ENCODE measurements at places on chromosomes 4 and X.

- no peak for DNase-seq
These were observed 31.8 kb upstream of the MTM1 start for GRCh38 chrX:150536455-150537116.

- DNase-seq: no peak
These were observed 134.2 kb downstream of the PWWP3B start for GRCh38 chrX:106302304-106302703.

DNA sequence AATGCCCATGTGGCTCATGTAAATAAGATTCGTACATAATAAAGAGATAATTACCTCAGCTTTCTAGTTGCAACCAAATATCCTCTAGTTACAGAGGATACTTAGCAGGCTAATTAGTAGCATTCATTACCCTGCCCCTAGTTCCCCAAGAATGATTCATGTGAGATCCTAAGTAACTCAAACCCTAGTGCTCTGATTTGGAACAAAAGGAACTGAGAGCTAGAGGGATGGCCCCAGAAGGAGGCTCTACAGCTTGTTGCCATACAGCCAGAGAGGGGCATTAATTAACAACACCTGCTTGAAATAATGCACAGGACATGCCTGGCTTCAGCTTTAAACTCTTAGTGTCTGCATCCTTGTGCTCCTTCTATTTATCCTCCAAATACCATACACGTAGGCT is 32.6 kb upstream of the CBR4 start:
- DNase-seq: no peak

GRCh38 chr4:81903212-81903611 is 431.5 kb upstream of the RASGEF1B start:
- DNase-seq: no peak

- DNase-seq: no peak
These were observed 208.2 kb downstream of the STK32B start for GRCh38 chr4:5259471-5259870.

DNA sequence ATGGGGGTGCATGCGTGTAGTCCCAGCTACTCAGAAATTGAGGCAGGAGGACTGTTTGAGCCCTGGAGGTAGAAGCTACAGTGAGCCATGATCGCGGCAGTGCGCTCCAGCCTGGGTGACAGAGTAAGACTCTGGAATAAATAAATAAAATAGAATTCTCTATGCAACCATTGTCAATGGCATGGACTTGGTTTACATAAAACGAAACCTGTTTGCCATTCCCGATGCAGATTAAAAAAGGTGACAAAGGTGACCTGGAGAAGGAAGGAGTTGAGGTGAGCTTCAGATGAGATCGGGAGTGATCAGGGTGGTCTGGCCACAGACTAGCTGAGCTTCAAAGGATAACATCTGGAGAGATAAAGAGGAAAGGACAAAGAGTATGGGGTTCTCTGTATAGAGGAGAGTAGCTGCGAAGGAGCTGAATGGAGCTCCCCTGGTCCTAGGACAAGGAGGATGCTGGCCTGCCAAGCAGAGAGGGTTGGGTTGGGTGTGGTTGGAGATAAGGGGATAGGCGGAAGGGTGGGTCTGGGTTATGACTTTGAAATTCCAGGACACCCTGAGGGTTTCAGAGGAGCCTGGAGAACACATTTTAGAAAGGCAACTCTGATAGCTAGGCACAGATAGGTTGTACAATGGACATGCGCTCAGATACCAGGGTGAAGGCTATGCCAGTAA is 98.6 kb downstream of the RBM47 start:
- DNase-seq: no peak

DNA sequence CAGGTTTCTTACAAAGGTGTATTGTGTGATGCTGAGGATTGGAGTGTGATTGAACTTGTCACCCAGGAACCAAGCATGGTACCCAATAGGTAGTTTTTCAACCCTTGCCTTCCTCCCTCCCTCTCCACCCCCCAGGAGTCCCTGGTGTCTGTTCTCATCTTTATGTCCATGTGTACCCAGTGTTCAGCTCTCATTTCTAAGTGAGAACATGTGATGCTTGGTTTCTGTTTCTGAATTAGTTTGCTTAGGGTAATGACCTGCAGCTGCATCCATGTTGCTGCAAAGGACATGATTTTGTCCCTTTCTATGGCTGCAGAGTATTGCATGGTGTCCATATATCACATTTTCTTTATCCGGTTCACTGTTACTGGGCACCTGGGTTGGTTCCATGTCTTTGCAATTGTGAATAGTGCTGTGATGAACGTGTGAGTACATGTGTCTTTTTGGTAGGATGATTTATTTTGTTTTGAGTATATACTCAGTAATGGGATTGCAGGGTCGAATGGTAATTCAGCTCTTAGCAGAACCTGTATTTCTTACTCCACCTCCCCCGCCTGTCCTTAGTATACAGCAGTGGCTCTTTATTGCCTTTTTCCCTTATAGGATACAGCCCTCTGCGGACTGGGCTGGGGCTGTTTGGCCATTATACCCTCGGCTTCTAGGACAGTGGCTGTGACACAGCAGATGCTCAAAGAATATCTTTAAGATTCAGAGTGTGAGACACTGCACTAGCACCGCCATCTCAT is 145.4 kb downstream of the PTTG2 start:
- DNase-seq: no peak

DNA sequence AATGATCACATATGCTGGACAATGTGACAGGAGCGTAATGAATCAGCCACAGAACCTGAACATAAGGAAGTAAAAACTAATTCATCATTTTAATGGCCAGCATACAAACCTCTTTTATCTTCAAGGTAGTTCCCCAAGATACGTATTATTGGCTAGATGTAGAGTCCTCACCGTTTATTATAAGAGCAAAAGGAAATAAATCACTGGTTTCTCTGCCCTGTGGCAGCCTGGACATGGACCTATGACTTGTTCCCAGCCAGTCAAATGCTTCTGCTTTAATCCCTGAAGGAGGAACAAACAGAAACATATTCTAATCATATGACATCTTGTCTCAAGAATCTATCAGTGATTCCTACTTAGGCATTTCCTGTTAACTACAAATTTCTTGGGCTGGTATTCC is 86.8 kb upstream of the FAM241A start:
- no peak for DNase-seq

DNA sequence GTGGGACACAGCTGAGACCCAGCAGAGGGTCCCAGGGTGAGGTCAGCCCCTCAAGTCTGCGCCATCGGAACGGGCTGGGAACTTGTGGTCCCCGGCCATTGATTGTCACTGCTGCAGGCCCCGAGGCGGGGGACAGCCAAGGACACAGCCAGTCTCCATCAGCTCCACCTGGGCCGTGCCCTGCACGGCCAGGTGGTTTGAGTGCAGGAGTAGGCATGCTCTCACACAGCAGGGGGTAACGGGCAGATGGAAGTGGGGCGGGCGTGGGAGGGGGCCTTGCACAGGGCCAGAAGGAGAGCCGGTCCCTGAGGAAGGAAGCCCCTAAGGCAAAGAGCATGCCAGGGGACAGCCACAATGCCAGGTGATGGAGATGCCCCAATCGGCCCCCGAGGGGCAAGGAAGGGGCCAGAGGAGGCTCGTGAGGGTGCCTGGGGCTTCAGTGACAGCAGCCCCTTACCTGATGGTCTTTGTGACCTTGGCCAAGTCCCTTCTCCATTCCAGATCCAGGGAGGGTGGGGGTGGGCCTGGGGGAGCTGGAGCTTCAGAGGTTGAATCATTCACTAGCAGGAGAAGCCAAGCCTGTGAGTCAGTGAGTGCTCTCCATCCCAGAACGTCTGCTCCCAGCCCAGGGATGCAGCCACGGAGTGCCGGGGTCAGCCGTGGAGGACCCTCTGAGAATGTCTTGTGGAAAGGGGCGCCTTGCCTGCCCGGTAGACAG is 2.3 kb downstream of the ATP2B3 start:
- no peak for DNase-seq

- no peak for DNase-seq
These were observed 12.4 kb upstream of the EOLA2 start for GRCh38 chrX:149950681-149951080.

GRCh38 chr4:147019091-147019490 is 73.4 kb upstream of the TTC29 start:
- DNase-seq: peak; percentile 64

GRCh38 chrX:26557691-26558321 is 341.8 kb downstream of the MAGEB5 start:
- DNase-seq: no peak

- no peak for DNase-seq
These were observed 1003.5 kb upstream of the LCORL start for GRCh38 chr4:19025031-19025430.

GRCh38 chr4:85591406-85592098 is 116.6 kb downstream of the ARHGAP24 start:
- DNase-seq: no peak

- no peak for DNase-seq
These were observed 94.8 kb downstream of the KDR start for GRCh38 chr4:55030589-55030988.

- DNase-seq: no peak
These were observed 119.1 kb upstream of the CPEB2 start for GRCh38 chr4:14883166-14883565.

DNA sequence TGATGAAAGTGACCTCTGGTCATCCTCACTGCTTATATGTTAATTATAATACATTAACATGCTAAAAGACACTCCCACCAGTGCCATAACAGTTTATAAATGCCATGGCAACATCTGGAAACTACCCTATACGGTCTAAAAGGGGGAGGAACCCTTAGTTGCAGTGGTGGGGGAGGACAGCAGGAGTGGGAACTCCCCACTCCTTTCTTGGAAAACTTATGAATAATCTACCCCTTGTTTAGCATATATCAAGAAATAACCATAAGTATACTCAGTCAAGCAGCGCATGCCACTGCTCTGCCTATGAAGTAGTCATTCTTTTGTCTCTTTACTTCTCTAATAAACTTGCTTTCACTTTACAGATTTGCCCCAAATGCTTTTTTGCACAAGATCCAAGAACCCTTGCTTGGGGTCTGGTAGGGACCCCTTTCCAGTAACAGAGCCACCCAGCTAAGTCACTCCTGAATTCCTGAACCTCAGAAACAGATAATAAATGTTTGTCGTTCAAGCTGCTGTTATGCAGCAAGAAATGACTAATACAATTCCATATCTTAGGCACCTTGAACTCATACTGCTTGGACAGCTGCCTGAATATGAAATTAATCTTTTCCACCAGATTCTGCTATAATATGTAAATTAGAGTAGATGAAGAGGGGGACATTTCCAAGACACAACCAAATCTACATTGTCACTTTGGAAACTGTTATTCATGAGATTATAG is 14.4 kb upstream of the REPS2 start:
- DNase-seq: no peak

GRCh38 chr4:184756399-184756798 is 22.5 kb upstream of the CENPU start:
- DNase-seq: no peak

DNA sequence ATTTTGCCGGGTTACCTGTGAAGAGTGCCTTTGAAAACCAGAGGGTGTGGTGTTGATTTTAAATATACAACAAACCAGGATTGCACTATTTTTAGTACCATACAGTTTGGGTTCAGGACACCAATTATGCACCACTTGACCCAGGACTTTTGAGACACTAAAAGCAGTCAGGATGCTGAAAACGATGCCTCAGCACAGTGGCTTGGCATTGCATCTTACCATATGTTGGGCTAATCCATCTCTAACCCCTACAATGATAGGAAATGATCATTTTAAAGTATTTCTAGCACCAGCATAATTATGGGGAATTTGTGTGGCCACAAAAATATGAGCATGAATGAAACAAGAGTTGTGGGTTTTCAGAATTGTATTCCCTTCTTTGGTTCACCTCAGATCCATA is 4.1 kb downstream of the IBSP start:
- no peak for DNase-seq

DNA sequence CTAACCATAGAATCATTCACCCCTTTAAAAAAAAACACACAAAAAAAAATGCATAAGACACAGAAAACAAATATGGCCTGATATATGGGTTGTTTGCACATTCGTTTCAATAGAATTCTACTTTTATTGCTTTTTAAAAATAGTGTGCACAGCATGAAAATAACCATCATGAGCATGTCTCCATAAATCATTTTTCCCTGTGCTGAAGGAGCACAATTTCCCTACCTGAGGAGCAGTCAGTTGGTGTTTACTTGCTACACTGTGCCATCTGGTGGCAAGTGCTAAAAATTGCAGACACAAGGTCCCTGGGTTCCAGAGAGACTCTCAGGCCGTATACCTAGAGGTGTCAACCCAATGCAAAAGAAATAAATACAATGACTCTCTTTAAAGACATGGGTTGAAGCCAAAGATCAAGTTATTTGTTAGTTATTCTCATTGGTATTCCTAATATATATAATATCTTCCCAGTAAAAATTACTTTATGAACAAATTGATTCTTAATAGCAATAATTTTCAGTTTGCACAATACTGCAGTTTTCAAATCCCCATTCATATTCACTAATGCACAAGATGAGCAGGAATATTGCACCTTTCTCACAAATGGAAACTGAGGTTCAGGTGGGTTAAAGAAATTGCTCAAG is 551.4 kb downstream of the IQCM start:
- no peak for DNase-seq

DNA sequence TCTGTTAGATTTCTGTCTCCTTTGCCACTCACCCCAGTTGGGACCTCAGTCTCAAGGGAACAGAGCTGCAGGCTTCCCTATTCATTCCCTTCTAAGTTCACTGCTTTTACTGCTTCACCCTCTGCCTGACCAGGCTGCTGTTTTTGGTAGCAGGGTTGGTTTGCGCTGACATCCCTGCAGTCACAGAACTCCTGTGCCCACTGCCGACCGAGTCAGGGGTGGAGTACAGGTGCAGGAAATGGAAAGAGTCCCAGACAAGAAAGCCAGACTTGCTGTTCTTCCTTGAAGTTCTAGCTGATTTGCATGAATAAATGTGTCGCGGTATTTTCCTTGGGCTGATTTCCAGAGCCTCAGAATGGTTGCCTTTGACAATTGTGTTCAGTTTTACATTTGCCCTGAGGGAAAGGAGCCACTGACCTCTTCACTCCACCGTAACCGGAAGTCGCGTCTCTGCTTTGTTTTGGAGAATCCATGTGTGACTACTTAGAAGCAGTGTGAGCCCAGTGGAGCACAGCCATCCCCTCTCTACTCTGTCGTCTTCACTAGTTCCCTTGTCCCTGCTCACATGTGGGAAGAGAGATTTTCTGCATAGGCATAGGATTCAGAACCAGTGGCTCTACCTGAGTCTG is 84.8 kb downstream of the TNIP2 start:
- DNase-seq: no peak

- no peak for DNase-seq
These were observed 2.5 kb upstream of the RXFP1 start for GRCh38 chr4:158519226-158519625.

DNA sequence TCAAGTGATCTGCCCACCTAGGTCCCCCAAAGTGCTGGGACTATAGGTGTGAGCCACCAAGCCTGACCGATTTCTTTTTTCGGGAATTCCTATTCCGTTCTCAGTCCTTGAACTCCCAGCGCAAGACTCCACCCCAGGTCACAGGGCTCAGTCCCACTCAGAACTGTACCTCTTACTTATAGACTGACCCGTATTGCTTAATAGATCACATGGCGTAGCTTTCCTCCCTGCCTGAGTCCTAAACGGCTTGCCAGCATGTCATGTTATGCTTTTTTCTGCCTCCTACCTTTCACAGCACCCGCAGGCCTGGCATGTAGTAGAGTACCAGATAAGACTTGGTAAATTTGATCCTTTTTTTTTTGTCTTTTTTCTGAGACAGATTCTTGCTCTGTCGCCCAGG is 22.4 kb downstream of the SAT1 start:
- DNase-seq: no peak

All from head of caudate nucleus (tissue), 42 donors.